ENCODE measurements at places on chromosomes 5 and 9. TPM values are rescaled to one million over a fixed set of nuclear protein-coding genes. Genes with fewer than 3 reads are reported as not detected.

GRCh38 chr9:84916769-84917168, 247.2 kb downstream of the NTRK2 start:
- DNase-seq: no peak

- DNase-seq: no peak
Measured at GRCh38 chr5:158856794-158857193, 242.9 kb downstream of the EBF1 start.

The SPATA31E1 gene
- not detected for polyA plus RNA-seq

The MLANA gene
- polyA plus RNA-seq: 1.00 TPM

DNA sequence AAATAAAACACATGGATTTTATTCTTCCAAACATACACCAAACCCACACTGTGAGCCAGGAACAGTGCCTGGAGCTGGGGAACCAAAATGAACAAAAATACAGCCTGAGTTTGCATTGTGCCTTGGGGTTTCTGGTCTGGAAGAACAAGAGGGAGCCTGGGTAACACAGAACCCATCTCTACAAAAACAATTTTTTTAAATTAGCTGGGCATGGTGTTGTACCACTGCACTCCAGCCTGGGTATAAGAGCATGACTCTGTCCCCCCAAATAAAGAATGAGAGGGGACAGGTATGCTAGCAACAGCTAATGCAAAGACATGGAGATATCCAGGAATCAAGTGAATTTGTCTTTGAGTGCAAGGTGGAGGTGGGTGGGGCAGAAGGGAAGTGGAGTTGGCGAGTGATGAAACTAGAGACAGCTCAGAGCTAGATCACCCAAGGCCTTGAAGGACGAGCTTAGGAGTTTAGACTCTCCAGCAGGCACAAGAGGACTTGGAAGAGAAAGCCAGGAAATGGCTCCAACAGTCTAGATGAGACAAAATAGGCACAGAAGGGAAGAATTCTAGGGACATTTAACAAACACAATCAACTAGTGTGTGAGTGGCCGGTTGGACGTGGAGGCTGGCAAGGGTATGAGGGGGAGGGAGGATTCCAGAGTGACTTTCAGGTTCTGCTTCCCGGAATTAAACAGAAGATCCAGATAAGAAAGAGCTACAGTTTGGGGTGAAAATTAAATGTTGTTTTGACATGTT, 47.4 kb downstream of the FNBP1 start:
- DNase-seq: no peak

DNA sequence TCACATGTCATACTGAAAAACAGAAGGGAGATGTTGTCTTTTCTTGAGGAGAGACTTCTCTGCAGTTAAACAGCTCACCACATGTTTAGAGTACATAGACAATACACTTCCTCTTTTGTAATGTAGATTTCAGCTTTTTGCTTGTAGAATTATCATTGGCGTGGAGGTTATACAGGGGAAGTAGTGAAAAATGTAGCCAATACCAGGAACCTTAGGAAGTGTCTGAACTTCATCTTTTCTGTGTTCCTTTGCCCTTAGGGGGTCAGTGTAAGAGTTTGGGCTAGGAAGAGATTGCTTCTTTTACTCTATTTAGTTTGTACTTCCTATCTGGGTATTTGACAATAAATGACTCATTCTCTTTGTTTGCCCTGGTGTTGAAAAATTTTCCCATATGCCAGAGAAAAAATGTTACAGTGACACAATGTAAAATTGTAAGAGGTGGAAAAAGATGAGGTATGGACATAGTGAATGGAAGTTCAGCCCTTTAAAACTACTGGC, 21.0 kb upstream of the CDKN2B start:
- no peak for DNase-seq
